Stimulated activated CD4-positive, alpha-beta T cell treated with anti-CD3 and anti-CD28 coated beads, Interleukin-1b, Interleukin-23, amount 100 ng/mL, for 48 hours (primary cell): ENCODE measurements at places on chromosomes 6 and 20.

DNA sequence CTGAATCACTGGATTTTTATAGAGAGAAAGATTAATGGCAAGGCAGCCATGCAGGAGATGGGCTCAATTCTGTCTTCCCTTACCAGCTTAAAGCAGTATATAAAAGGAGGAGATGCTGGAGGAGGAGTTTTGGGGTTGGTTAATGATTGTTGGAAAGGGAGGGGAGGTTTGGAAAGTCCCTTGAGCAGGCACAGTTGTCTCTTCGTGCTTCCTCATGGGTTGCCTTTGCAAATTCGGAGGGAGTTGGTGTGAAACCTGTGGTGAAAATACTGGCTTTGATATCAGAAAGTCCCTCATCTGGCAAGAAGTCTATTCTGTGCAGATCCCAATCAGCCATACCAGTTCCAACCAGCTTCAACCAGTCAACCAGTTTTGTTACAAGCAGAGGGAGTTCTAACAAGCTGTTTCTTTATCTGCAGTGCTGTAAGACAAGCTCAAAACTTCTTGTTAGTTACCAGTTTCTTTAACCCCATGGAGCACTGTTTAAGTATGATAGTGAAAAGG lies 107.0 kb downstream of the HIVEP1 start:
- peak; percentile 30 for DNase-seq

- DNase-seq: no peak
Measured at GRCh38 chr6:15352845-15353244, 107.0 kb downstream of the JARID2 start.

DNA sequence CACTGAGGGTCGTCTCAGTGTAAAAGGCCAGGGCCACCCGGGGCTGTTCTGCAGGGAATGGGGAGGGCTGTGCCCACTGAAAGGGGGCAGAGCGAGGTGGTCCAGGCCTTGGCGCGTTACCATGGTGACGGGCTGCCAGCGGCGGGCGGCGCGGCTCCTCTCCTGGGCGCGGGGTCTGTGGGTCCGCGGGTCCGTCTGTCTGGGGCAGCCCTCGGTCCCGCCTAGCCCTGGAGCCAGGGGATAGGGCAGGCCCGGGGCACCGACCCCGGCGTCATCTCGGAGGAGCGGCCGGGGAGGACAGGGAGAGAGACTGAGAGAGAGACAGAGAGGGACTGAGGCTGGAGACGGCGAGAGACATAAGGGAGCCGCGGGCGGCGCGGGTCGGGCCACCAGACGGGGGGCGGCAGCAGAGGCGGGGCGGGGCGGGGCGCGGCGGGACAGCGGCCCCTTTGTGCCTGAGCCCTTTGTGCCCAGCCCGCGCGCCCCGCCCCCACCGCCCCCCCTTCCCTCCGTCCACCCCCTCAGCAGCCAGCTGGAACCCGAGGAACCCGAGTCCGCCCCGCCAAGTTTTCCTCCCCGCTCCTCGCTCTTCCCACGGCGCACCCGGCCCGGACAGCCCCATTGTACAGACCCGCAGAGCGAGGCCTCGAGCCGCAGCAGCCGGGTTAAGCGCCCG lies at the start of gene KIAA1755:
Gene KIAA1755, minus strand, starts transcription at position 358 of the 676 bp plus-strand sequence. Its CDS starts 235 bp downstream, at position 123.
- no peak for DNase-seq

GRCh38 chr6:118667988-118668387 lies 16.6 kb upstream of the CEP85L start:
- no peak for DNase-seq

DNA sequence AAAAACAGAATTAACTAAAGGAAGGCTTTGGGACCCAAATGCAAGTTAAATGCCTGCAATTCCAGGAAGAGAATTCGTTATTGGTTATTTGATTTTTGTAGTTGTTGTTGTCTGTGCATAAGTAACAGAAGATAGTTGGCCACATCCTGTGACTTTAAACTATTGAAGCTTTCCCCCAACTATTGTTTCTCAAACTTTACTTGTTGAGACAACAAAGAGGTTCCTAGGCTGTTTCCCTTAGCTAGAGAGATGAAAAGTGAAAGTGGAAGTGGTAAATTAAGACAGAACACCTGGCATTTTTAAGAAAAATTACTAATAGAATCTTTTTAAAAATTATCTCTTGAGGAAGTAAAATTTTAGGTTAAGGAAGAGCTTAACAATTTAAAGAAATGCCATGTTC lies 525.2 kb downstream of the PKHD1 start:
- no peak for DNase-seq

GRCh38 chr20:24823989-24824693 lies 124.9 kb upstream of the CST7 start:
- no peak for DNase-seq

DNA sequence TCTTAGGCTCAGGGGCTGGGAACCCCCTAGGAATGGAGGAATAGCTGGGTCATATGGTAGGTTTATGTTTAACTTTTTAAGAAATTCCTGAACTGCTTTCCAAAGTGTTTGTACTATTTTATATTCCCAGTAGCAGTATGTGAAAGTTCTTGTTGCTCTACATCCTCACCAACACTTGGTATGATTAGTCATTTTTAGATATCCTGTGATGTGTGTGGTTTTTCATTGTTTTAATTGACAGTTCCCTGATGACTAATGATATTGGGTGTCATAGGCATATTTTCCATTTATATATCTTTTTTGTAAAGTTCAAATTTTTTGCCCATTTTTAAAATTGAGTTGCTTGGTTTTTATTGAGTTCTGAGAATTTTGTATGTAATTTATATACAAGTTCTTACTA lies 72.3 kb downstream of the SLC16A10 start:
- no peak for DNase-seq

DNA sequence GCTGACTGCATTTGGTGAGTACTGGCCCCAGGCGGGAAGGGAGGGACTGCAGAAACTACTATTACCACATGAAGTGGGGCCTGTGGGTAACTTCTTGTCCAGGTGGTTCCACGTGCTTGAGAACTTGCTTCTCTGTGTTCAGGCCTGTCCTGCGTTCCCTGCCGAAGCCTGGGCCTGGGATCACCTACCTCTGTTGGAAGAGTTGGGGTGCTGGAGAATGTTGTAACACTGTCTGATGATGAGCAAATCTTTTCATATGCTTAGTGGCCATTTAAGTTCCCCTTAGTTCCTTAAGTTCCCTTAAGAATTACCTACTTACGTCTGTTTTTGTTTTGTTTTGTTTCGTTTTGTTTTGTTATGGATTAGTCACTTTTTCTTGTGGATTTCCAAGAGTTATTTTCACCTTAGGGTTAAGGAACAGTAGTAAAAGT lies 154.4 kb downstream of the DTNBP1 start:
- DNase-seq: no peak

DNA sequence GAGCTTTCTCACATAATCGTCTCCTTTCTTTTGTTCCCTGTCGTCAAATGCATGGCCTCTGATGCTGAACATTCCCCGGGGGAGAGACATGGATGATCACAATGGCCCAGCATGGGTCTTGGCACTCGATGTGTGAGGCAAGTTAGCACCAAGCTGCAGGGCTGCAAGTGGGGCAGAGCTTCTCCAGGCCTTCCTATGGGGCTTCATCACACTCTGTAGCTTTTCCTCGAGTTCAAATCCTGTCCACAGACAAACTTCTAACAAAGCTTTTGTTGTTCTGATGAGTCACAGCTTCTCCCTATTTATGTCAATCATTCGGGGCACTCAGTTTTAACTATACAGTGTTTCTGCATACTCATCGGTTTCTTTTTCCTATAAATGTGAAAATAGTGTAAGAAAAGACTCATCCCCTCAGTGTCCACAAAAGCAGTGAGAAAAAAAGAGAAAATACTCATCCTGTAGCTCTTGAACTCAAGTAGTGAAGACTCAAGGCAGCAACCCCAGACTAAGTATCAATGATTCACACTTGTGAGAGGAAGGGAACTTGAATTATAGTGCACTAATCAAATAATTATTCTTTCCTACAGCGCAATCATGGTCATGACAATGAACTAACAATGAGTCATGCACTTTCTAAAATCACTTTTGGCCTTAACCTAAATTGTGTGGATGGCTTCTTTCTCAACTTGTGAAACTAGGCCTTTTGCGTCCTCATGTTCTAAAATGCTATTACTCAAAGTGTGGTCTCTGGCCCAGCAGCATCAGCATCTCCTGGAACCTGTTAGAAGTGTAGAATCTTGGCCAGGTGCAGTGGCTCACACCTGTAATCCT lies 68.4 kb upstream of the NOX3 start:
- DNase-seq: peak; percentile 33

DNA sequence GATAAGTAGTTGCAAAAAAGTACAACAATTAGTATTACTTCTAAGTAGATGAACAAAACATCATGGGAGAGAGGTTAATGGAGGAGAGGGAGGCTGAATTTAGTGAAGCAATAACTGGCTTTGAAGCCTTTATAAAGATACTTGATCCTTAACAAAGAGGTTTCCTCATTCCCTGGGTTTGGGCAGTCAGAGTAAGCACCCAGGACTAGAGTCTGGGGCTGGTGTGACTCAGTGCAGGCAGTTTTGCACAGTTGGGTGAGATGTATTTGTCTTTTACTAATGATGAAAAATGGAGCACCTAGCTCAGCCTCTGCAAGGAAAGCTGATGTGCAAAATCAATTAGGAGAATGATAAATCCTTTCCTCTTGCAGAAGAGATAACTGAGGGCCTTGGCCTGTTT lies 11.8 kb upstream of the OPN5 start:
- DNase-seq: no peak

DNA sequence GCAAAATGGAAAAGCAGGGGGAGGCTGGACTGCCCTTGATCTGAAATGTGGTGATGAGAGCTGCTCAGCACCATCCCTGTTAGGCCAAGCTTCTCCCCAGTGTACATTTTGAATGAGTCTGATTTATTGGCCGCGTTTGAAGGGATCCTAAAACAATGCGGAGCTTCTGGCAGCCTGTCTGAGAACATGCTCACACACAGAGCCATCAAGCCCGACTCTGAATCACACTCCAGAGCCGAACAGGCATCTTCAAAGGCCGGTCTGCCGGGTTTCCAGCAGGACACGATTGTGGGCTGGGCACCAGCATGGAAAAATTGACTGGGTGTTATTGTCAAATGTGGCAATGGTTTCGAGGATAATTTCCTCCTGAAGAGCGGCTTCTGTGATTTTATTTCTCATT lies 235.9 kb downstream of the TFAP2C start:
- DNase-seq: no peak

DNA sequence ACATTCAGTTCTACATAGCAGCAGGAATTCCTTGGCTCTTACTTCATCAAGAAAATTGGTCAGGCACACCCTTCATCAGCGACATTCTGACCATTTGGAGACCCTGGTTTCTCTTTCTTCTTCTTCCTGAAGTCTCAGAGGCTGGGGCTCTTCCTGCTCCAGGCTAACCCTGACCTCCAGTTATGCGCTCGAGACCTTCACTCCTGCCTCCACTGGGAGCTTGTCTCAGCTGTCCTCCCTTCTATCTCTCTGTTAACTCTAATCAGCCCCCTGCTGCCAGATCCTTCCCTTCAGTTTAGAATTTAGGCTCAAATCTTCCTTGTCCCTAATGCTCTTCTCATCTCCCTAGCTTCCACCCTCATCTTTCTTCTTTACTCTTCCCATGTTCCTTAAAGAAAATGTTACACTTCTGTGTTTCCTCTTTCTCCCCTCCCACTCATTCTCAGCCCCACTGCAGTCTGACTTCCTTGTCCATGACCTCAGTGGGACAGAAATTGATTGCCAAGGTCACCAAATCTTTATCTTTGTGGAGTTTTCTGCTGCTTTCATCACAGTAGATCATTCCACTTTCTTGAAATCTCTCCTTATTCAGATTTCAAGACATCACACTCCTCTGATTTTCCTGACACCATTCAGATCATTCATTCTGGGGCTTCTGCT lies 8.4 kb upstream of the HLA-DOA start:
- no peak for DNase-seq

DNA sequence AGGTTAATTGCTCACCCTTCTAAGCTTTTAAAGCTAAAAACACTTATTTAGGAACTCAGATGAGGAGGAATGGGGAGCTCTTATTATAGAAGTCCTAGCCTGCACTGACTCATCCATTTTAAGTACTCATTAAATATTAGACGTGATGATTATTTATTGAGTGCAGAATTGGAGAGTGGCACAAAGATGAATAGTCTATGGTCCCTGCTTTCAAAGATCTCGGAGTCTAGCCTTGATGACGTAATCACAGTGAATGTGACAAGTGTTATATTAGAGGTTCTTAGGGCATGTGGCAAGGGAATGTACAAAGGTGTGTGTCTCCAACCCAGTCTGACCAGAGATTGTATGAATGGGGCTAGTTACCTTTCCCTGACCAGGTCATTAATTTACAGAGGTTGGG lies 68.7 kb upstream of the CD83 start:
- DNase-seq: no peak

GRCh38 chr6:11331111-11331510 lies 98.6 kb upstream of the NEDD9 start:
- no peak for DNase-seq

DNA sequence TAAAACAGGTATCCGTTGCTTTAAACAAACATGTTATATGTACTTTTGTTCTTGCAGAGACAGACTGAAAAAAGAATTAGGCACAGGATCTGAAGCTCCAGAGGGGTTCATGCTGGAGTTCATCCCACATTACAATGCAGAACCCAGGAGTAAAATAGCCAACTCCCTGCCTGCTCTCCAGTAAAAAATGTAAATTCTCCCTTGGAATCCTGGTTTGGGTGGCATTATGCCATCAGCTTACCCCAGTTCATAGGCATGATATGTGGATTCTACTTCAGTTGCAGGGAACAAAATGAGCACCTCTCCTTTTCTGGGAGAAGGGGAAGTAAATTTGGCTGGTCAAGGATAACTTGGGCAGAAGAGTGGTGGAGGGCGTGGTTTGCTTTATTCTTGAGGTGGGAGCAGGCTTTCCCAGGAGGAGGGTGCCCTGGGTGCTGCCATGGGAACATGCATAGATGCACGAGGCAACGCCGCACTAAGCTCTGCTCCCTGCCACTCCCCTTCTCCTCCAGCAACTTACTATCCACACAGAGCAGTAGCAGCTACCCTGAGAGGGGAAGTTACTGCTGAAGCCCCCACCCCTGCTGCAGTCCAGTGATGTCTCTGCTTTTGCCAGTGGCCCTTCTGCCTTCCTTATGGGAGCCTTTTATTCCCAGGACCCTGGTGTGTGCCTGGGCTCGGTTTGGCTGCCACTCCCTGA lies 71.6 kb upstream of the GLP1R start:
- no peak for DNase-seq

GRCh38 chr6:18457065-18457737 lies 70.1 kb downstream of the RNF144B start:
- DNase-seq: no peak

DNA sequence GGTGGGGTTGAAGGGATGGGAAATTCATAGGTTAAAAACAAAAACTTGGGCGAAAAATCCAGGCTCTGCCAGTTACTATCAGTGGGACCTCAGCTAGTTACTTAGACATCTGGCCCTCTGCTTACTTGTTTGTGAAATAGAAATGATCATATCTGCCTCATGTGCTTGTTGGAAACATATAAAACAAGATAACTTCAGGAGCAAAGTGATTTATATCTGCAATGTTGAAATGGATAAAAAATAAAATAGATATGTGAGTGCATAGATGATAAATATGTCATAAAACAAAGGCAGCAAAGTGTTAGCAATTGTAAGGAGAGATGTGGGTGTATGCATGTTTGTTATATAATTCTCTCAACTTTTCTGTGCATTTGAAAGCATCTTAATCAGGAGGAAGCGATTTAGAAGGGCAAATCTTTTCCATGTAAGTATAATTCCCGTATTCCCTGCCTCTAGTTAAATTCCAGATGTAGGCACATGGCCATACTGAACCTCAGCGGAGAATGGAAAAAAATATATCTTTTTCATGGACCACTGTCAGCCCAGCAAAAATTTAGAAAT lies 579.0 kb upstream of the FLRT3 start:
- no peak for DNase-seq

GRCh38 chr20:1803061-1803931 lies 91.9 kb upstream of the SIRPA start:
- peak; percentile 27 for DNase-seq
